DMS79 (cell line): ENCODE measurements at places on chromosomes 13 and 19.
A peak's percentile ranks its signal among the peaks of the same experiment; 100 is the strongest.

DNA sequence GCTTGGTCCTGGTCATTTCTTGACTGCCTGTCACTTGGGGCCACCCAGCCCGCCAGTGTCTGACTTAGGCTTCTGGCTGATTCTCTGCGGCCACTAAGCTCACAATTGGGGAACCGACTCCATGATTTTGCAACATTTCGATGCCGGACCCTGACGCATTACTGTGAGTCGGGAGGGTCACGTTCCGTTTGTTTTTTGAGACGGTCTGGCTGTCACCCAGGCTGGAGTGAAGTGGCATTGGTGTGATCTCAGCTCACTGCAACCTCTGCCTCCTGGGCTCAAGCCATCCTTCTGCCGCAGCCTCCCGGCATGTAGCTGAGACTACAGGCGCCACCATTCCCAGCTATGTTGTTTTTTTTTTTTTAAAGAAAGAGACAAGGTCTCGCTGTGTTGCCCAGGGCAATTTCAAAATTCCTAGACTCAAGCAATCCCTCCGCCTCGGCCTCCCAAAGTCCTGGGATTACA is 3.2 kb upstream of the ADAT3 start:
- no peak for DNase-seq

DNA sequence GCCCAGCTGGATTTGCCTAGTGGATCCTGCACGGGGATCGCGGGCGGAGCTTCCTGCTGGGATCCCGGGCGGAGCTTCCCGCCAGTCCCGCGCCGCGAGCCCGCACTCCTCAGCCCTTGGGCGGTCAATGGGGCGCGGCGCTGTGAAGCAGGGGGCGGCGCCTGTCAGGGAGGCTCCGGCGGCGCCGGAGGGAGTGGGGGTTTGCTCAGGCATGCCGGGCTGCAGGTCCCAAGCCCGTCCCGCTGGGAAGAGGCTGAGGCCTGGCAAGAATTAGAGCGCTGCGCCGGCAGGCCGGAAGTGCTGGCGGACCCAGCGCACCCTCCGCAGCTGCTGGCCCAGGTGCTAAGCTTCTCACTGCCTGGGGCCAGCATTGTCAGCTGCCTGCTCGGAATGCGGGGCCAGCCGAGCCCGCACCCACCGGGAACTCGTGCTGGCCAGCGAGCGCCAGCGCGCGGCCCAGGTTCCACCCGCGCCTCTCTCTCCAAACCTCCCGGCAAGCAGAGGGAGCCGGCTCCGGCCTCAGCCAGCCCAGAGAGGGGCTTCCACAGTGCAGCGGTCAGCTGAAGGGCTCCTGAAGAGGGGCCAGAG is 119.6 kb downstream of the PRR20E start:
- DNase-seq, result no peak

- no peak for DNase-seq
These were observed 62.6 kb downstream of the STK24 start for GRCh38 chr13:98514288-98514687.

GRCh38 chr13:108755083-108755482 is 125.7 kb downstream of the MYO16 start:
- no peak for DNase-seq

DNA sequence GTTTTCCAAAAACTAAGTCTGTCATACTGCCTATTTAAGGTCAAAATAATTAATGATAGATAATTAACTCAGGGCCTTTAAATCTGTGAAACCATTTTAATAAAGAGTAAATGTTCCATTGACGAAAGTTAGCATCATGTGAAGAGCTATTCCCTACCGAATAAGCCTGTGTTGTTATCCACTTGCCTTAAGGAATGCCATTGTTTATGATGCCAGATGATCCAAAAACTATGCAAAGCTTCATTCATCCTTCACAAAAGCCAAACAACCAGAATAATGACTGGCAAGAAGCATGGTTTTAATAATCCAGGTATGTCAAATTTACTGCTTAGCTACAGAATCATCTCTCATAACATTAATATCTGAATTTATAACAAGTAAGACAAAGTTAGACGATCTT is 6.5 kb upstream of the GPC6 start:
- no peak for DNase-seq

DNA sequence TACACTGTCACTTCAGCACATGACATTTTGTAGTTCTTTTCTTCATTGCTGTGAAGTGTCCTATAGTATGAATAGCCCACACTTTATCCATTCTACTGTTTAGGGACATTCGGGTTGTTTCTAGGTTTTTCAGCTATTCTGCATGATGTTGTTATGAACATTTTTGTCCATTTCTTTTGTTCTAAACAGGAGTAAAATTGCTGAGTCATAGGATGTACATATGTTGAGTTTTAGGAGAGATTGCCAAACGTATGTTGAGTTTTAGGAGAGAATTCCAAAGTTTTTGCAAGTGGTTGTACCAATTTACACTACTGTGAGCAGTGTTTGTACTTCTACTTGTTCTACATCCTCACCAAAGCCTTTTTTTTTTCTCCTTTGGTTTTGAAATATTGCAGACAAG is 115.0 kb downstream of the MTUS2 start:
- DNase-seq, result no peak

- DNase-seq, result no peak
These were observed 1872.3 kb upstream of the PCDH20 start for GRCh38 chr13:63287926-63288325.

- DNase-seq, result no peak
These were observed 1178.2 kb upstream of the PCDH20 start for GRCh38 chr13:62593804-62594203.

- DNase-seq, result no peak
These were observed 101.8 kb upstream of the ZNF98 start for GRCh38 chr19:22523940-22524339.

GRCh38 chr19:54434873-54435214 is 14.2 kb upstream of the LENG8 start:
- DNase-seq, result no peak

GRCh38 chr19:41626278-41626677 is 596 bp downstream of the CEACAM4 start:
- no peak for DNase-seq

DNA sequence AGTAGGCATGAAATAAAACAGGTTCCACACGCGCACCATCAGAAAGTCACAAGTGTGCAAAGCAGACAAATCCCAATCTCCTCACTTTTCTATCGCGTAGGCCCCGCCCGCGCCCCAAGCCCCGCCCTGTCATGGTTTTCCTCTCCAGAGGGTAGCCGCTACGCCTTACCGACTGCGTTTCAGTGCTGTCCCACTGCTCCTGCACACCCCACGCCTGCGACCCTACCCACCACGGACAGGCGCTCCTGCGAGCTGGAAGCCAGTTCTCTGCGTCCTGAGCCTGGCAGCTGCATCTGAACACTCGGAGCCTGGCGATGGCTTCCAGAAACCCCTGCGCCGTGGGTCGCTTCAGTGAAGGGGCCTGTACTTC is 379 bp upstream of the ZNF470 start:
- peak; percentile 28 for DNase-seq

GRCh38 chr13:43356567-43356966 is 333.2 kb downstream of the DNAJC15 start:
- DNase-seq, result no peak

- DNase-seq, result peak; percentile 47
These were observed 60.7 kb downstream of the MCF2L start for GRCh38 chr13:113029487-113030258.

DNA sequence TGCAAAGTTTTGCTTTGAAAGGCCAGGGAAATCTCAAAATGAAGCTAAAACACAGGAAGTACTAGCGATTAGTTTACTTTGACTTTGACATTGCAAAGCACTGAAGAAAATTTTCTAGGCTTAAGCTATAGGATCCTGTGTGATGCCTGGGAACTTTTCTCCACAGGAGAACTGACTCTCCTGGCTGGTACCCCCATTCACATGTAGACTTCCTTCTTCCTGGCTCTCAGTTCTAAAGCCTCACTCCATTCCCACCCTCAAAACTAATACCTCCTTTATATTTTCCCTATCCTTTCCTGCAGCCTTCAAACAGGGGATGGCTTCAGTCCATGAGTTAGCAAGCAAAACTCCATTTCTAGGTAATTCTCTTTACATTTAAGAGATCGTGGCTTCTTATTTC is 189.5 kb downstream of the SLITRK1 start:
- DNase-seq, result no peak

DNA sequence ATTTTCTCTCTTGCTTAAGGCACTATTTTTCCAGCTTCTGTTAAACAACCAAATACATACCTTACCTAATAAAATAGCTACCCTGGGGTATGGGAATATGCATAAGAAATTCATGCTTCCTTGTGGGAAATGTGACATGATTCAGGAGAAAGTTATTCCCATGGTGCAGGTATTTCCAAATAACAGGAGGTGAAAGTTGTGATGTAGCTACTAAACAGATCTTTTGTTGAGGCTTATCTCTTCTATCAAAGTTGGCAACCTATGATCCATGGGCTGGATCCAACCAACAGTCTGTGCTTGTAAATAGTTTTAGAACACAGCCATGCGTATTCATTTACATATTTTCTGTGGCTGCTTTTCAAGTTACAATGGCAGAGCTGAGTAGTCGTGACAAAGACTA is 177.8 kb upstream of the NBEA start:
- DNase-seq, result no peak

DNA sequence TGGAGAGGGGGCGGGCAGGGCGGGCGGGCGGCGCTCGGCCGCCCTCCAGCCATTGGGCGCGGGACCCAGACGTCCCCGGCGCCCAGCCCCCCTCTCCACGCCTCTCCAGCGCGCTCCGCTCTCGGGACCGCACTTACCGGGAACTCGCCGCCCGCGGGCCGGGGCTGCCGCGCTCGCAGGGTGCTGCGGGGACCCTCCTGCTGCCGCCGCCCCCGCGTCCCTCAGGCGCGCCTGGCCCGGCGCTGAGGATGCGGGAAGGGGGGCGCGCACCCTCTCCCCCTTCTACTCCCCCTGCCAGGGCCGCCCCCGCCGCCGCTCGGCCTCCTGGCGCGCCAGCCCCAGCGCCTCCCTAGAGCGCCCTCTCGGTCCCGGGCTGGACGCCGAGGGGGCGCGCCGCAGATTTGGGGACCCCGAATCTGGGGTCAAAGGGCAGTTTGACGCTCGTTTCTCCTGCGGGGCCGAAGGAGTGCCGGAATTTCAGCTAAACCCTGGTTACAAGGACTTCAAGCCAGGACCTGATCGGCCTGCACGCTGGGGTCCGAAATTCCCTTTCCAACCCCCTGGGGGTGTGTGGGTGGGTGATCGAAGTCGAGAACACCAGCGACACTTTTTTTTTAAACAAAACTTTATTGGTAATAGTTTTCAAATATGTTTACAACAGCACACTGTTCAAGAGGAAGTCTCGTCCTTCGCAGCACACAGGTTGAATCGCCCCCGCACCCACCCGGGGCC is 696 bp upstream of the SAMD1 start:
- no peak for DNase-seq

DNA sequence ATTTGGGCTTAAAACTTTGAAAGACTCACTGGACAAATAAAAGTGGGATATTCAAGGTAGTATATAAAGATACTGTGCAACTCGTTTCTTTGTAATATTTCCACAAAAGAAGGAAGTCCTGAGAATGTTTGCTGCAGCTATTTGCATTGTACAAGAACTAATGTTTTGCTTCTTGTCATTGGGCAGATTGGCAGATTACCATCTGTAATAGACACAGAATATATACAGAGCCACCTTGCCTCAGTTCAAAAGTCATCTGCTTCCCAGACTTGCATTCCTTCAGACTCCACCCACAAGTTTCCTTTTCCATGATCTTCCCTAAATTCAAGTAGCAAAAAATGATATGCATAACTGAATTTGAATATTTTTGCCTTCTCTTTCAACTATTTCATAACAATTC is 145.1 kb downstream of the EFNB2 start:
- no peak for DNase-seq

GRCh38 chr13:106523576-106523975 is 11.9 kb downstream of the EFNB2 start:
- no peak for DNase-seq

- no peak for DNase-seq
These were observed 2.5 kb upstream of the LHB start for GRCh38 chr19:49019242-49019932.

DNA sequence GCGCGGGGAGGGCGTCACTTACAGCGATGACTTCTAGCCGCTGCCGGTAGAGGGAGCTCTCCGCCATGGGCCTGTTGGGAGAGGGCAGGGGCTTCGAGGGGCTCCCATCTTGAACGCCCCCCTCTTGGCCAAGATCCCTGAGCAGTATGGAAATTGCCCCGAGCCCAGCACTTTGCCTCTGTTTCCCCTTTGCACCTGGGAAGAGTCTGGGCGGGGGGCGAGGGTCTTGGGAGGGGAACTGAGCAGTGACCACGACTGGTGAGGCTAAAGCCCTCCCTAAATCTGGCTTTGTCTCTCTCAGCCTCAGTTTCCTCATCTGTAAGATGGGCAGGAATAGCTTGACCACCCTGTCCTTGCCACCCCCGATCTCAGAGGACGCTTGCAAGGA is 2.8 kb downstream of the PALM3 start:
- DNase-seq, result no peak

DNA sequence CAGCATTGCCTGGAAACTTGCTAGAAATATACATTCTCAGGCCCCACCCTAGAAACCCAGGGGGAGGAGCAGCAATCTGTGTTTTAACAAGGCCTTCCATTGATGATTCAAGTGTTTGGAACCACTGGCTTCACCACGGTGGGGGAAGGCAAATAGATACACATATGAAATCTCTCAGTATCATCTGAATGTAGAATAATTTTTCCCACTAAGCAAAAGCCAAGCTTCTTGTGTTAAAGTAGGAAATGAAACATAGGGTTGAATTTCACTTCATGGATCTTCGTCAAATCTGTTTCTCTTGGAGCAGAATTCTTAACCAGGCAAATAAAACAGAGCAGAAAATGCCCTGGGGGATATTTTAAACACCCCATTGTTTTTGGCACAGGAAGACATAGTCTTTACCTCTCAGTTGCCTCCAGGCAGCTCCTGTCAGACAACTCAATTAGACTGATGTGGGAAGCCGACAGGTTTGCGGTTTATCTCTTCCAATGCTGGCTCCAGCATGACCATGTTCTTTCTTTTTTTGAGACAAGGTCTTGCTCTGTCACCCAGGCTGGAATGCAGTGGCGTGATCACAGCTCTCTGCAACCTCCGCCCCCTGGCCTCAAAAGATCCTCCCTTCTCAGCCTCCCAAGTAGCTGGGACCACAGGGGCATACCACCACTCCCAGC is 213.0 kb downstream of the FOXO1 start:
- no peak for DNase-seq

DNA sequence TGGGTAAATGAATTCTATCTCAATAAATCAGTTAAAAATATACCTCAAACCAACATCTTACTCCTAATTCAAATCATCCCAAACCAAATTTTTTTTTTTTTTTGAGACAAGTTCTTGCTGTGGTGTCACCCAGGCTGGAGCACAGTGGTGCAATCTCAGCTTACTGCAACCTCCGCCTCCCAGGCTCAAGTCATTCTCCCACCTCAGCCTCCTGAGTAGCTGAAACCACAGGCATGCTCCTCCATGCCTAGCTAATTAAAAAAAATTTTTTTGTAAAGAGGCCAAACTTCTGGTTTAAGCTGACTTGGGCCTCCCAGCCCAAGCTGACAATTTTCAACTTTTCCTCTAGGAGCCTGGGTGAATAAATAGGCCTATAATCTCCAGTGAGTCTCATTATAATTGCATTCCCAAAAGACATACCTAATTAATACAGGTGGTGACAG is 22.1 kb upstream of the OLFM2 start:
- no peak for DNase-seq
